ENCODE measurements at places on chromosomes 5 and 9. TPM values are rescaled to one million over a fixed set of nuclear protein-coding genes. Genes with fewer than 3 reads are reported as not detected.
A peak's percentile ranks its signal among the peaks of the same experiment; 100 is the strongest.

GRCh38 chr5:20486826-20487225 lies 498.8 kb upstream of the CDH18 start:
- peak; percentile 17 for DNase-seq

DNA sequence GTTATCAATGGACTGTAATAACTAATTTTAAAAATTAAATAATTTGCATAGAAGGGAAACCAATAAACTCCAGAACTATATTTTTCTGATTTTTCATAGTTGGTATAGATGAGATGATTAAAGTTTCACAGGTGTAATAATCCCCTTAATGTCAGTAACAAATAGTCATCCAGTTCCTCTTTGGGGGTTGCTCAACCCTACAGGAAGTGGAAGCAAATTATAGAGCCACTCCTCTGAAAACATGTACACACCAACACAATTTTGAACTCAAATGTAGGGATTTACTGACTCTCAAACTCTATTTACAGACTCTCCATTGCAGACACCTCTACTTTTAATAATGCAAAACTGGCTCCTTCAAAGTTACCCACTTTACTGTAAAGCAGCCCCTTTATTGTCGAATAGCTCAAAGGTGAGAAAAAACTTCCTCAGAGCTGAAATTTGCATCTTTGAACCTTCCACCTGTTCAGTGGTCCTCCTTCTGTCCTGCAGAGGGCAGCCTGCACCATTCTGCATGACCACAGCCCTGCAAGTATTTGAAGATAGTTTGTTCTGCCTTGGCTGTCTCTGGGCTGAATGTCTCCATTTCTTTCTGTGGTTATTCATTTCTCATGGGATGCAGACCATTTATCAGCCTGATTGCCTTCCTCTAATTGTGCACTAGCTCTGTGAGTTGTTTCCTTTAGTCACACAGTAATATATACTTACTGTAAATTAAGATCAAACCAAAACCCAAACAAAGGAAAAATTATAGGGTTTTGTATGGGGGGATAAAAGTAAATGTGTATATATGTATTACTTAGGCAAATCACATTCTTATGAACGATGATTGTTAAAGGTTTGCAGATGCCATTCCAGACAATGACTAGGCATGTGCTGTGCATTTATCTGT lies 383.2 kb upstream of the SGCD start:
- peak; percentile 53 for DNase-seq

- DNase-seq, result no peak
Measured at GRCh38 chr5:132823481-132824050, 6.9 kb downstream of the SHROOM1 start.

DNA sequence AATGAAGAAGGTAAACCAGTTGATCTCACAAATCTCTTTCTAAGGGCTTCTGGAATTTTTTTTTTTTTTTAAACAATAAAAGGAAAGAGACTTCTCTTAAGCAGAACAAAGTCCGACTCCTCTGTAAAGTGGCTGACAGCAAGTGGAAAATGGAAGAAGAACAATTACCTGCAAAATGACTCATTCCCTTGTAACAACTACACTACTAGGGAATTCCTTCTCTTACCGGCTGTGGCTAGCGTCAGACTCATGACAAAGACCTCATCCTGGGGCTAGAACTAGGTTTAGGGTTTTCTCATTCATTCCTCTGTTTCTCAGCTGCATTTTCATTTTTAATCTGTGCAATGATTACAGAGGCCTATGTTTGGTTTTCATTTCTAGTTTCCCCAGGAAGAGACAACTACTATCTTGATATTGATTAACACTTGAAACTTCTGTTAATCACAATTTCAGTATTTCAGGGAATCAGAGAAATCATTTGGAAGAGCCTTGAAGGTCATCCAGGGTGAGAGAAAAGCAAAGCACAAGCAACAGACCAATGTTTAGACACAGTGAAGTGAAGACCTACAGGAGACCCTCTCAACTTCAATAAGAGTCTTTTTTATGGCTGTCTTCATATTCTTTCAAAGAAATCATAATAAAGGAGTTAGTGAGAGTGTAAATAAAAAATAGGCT lies 437.9 kb downstream of the RAB3C start:
- DNase-seq, result no peak

DNA sequence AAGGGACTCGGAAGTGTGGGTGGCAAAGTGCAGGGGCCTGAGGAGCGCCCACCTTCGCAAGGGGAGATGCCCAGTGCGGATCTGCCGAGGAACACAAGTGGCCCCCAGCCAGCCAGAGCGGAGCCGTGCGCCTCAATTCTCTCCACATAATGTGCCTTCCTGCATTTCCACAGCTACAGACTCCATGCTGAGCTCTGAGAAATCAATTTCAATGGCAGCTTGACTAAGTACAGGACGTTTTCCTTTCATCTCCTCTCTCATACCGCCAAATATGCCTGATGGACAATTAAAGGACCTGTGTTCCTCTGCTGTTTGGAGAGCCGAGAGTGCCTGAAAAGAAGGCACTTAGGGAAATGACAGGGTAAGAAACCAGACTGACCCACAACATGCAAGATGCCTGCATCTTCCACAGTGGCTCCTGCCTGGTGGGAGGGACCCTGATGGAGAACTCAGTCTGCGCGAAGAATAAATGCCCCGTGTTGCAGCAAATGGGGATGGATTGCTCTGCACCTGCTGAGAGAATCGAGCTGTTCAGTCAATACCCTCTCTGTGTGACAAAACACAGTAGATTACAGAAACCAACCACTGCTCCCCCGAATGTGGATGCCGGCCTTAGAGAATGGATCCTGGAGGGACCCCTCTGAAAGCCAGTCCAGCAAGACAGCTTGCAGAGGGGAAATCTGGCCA lies 38.6 kb upstream of the OLFM1 start:
- DNase-seq, result no peak

DNA sequence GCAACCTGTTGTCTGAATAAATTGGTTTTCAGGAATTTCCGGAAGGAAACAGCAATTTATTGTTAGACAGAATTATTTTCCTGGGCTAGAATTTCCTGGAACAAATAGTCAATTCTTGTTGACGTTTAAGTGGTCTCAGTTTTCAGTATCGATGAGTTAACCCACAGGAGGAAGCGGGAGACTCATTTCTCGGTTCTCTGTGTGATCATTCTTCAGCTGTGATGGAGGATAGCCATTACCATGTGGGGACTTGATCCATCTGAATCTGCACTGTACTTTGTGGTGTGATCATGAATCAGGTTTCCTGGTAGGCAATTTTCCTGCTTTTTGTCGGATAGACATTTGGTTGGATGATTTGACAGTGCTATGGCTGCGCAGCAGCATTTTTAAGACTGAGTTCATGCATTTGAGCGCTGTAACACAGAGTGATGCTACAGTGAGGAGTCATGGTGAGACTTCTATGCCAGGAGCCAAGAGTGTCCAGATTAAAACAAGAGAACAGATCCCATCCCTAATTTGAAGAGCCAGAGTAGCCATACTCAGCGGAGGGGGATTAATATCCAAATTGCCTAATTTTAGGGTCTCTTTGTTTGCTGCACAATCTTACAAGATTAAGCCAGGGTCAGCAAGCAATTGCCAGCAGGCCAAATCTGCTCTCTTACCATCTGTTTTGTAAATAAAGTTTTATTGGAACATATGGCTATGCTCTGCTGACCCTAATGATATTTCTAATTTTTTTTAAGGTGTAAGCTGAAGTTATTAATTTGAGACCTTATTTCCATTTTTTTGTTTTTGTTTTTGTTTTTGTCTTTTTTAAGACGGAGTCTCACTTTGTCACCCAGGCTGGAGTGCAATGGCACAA lies 355.9 kb downstream of the RAB3C start:
- no peak for DNase-seq

GRCh38 chr5:32443145-32443540 lies 1.4 kb downstream of the ZFR start:
- DNase-seq, result peak; percentile 45

GRCh38 chr5:33319841-33320240 lies 120.9 kb upstream of the TARS1 start:
- no peak for DNase-seq

Gene HMMR
- total RNA-seq, result 5.3 TPM

Gene PDGFRB
- total RNA-seq, result 223 TPM

Data from umbilical cord (tissue), 2 donors.